ENCODE measurements at places on chromosomes 12 and 14.

DNA sequence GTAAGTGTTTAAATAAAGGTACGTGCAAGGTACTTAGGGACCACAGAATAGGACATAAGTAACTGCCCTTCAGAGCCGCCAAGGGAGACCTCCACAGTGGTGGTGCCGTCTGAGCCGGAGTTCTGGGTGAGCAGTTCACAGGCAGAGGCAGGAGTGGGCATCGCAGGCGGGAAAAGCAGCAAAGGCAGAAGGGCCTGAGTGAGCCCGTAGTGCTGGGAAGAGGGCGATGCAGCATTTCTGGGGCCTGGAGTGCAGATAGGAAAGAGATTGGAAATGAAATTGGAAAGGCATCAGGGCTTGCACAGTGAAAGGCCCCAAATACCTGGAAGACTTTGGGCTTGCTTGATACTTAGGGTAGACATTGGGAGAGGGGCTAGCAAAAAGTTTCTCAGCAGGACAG, 32.9 kb downstream of the EVL start:
- no peak for DNase-seq

DNA sequence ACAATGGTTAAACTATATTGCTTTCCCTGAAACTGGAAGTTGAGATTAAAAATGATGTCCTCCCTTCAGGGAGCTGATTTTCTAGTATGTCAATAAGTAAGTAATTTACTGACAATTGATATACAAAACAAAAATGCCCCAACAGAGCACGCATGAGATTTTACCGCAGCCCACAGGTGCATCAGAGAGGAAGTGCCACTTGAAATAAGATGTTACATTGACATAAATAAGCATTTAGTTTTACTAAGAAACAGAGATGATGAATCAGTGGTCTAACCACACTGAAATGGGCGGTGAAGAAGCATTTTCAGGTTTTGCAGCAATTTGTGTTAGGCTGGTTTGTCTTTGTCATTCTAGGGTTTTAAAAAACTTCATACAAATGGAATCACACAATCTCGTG, 8.8 kb upstream of the CLECL1 start:
- DNase-seq, result no peak

- no peak for DNase-seq
These were observed 508.5 kb downstream of the FOXG1 start for GRCh38 chr14:29274890-29275596.

DNA sequence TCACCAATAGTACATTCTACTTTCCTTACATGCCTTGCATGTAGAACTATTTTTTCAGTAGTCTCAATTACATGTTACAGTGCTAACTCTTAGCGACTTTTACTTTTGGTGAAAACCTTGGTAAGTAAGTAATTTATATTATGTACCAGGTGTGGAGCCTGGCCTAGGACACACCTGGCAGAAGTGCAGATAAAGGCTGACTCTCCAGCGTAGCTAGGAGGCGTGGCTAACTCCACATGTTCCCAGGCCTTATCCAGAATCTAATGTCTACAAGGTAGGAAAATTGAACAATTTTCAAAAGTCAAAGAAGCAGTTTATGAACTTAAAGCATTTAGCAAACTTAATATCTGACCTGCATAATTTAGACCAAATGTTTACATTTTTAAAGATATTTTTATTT, 157.4 kb downstream of the DHRS2 start:
- no peak for DNase-seq

GRCh38 chr12:63848450-63848849, 4.0 kb downstream of the SRGAP1 start:
- DNase-seq, result no peak

GRCh38 chr14:37157987-37158386, 14.4 kb downstream of the SLC25A21 start:
- DNase-seq, result no peak
